NCI-H1436 treated with DMSO at 0.1 percent for 48 hours (cell line): ENCODE measurements at places on chromosomes 6 and 20.

GRCh38 chr6:170295510-170296422 lies 4.9 kb upstream of the DLL1 start:
- DNase-seq: no peak

GRCh38 chr20:1509237-1509636 lies 18.0 kb upstream of the SIRPB2 start:
- no peak for DNase-seq

GRCh38 chr6:138503881-138504680 lies 4.8 kb upstream of the NHSL1 start:
- no peak for DNase-seq

GRCh38 chr20:39876976-39877635 lies 811.9 kb downstream of the MAFB start:
- DNase-seq: peak; percentile 37

DNA sequence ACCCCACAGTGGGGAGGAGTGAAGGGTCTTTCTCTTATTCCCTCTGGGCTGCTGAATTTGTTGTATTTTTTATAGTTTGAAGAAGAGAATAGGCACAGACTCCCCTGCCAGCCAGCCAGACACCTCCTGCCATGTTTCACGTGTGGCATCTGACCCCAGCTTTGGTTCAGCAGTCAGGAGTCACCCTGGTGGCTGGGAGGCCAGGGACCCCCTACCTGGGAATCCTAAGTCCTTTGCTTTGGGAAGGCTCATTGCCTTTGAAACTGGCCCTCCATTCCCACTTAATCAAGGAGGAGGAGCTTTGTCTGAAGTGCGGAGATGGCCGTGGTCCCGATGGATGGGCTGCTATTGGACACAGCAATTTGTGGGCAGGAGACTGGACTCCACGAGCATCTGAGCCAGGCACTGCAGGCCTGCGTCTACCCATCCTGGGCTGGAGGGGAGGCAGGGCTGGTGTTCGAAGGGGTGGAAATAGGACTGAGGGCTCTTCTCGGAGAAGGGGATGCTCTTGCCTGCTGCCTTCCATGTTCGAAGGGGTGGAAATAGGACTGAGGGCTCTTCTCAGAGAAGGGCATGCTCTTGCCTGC lies 196.1 kb downstream of the DLL1 start:
- no peak for DNase-seq

DNA sequence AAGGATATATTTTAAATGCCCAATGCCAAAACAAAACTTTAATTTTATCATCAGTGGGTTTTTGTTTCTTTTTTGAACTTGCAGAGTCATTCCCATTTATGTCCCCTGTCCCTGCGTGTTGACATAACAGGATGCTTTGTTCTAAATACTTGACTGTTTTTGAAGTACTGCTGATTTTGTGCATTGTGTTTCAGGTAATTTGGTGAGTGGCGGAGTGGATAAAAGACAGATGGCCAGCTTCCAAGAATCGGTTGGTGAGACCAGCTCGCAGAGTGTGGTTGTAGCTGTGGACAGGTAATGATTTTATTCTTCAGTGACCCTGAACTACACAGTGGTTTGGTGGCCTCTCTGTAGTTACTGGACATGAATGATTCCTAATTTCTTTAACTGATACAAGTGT lies 50.5 kb upstream of the CSE1L start:
- DNase-seq: no peak
